ENCODE measurements at places on chromosomes 1 and 21. TPM values are rescaled to one million over a fixed set of nuclear protein-coding genes. Genes with fewer than 3 reads are reported as not detected.

SPRR2F gene
- total RNA-seq, result not detected

IL19 gene
- not detected for total RNA-seq

S100B gene
- total RNA-seq, result not detected

DDR2 gene
- total RNA-seq, result 0.65 TPM

DMRTA2 gene
- 3.1 TPM for total RNA-seq

ZNF593OS gene
- 0.45 TPM for total RNA-seq

BARHL2 gene
- total RNA-seq, result not detected

CDK18 gene
- total RNA-seq, result 18.5 TPM

ST6GALNAC3 gene
- 16.0 TPM for total RNA-seq

JUN gene
- total RNA-seq, result 28.2 TPM

LENEP gene
- 0.50 TPM for total RNA-seq

RNF186 gene
- total RNA-seq, result not detected

AJAP1 gene
- not detected for total RNA-seq

AMY1A gene
- not detected for total RNA-seq

PLD5 gene
- total RNA-seq, result 1.8 TPM

DVL1 gene
- 40.6 TPM for total RNA-seq

Measured in Caco-2 (cell line).